Urinary bladder (tissue), 4 donors: ENCODE measurements at places on chromosomes 16 and 17. TPM values are rescaled to one million over a fixed set of nuclear protein-coding genes. Genes with fewer than 3 reads are reported as not detected.

Gene MGAT5B
- 0.38 TPM for polyA plus RNA-seq

Gene TUBB3
- polyA plus RNA-seq = 16.1 TPM

GRCh38 chr17:65364438-65364837 is 197.0 kb downstream of the AXIN2 start:
- DNase-seq = no peak

- no peak for DNase-seq
Observed at GRCh38 chr17:75834928-75835653, 9.1 kb downstream of the UNC13D start.

DNA sequence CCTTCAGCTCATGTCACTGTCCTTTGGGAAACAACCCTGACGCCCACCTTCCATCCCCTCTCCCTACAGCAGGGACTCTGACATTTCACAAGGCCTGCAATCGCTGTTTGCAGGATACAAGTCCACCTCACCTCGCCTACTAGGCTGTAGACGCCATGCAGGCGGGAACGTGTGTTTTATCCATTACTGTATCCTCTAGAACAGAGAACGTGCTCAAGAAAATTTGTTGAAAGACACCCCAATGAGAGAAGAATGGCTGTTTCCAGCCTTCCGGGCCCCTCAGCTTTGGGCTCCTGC is 1.5 kb upstream of the TTYH2 start:
- no peak for DNase-seq

Gene ZMYND15
- polyA plus RNA-seq = 0.60 TPM

GRCh38 chr17:8892338-8892690 is 24.8 kb upstream of the PIK3R6 start:
- DNase-seq = no peak

DNA sequence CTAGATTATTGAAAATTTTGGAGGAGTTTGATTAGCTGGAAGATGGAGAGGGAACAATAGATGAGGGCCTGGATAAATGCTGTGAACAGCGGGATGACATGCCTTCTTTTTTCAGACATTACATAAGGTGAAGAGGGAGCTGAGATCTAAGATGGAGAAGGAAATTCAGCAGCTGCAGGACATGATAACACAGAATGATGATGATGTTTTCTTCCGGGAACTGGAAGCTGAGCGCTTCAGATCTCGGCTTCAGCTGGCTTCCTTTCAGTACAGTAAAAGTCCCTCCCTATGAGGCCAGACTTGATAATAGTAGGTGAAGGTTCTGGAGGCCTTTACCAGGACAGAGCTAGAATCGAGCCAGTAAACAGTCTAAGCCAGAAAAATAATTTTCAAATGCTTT is 30.7 kb downstream of the CEP95 start:
- DNase-seq = no peak

Gene ANKRD40CL
- polyA plus RNA-seq = not detected

- DNase-seq = no peak
Observed at GRCh38 chr17:68497885-68498319, 14.3 kb upstream of the PRKAR1A start.

DNA sequence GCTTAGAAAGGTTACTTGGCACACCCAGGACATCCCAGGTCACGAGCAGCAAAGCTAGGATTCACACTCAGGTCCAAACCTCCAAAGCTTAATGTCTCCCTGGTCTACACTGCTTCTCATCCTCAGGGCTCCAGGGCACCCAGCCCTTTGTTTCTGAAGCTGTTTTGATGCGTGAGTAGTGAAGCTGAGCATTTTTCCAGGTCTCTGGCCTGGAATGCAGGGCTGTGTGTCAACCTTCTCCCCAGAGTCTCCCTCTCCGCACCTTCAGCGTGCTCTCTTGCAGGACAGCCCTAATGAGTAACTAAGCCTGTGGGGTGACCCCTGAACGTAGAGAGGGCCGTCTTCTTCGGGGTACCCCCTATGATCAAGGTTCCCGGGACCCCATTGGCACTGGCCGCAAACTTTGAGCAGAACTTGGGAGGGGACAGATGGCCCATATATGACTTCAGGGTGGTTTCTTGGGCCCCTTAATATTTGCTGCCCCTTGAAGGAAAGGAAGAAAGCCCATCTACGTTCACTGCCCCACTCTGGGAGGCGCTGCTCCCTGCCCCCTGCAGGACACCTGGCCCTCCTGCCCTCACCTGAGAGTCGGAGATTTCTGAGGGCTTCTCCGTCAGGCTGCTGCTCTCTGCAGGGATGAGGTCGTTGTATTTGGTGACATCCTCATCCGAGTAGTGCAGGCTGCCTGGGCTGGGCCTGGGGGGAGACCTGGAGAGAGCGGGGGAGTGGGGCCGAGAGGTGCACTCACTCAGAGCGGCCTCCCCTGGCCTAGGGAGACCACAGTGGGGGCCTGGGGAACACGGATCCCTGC is 36.4 kb upstream of the CDC42EP4 start:
- DNase-seq = no peak

Gene PMM2
- 16.9 TPM for polyA plus RNA-seq

DNA sequence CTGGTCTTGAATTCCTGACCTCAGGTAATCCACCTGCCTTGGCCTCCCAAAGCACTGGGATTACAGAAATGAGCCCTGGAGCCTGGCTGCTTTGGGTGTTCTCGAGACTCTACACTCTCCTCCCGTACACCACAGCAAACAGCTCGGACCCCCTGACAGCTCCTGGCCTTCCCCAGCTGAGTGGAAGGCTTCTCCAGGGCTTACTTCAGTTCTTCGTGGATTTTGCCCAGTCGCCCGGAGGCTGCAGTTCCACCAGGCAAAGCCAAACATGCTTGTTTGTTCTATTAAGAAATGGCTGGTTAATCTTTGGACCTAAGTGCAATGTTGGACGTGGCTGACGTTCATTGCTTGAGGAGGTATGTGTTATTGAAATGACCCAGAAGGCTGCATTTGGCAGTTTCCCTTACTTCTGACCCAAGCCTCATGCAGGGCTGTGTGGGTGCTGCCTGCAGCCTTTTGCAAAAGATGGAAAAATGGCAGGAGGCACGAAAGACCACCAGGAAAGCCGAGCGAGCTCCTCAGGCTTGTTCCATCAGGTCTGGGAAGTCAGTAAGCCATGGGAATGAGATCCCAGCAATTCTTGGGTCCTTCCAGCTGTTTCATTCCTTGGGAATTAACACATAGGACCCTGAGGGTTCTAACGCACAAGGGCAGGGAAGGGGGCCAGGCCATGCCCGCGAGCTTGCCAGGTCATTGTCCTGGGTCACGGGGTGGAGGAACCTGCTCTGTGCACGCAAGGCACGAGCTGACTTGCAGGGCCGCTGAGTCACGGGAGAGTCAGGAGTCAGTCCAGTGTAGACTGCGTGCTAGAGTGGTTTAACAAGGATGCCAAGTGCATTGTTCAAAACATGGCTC is 23.9 kb upstream of the KLHDC4 start:
- DNase-seq = no peak

GRCh38 chr17:78888941-78889518 is 14.0 kb downstream of the CEP295NL start:
- DNase-seq = no peak

Gene CD300LB
- 0.46 TPM for polyA plus RNA-seq

DNA sequence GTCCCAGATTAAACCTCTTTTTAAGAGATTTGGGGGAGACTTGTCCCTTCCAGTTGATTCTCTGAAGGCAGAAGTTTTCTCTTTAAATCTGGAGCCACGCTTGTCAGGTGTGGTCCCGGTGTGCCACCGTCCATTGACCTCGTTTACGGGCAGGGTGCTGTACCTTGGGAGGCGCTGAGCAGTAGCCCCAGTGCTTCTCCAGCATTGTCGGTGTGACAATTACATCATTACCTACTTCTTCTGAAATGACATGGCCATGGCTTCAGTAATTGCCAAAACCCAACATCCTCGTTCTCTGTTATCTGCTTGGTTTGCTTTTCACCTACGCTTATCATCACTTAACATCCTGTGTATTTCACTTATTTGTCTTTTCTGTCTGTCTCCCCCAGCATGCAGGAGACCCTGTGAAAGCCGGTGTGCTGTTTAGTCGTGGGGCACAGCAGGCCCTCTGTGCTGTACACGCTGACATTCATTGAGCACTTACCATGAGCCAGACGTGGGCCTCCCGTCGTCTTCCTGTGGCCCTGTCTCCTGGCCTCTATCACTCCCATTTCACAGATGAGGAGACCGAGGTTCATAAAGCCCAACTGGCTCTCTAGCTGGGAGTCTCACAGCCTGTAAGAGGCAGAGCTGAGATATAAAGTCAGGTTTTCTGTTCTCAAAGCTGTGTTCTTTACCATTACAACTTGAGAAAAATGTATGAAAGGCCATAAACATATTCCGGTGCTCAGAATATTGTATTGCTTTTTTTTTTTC is 143.9 kb downstream of the CMIP start:
- DNase-seq = no peak

- DNase-seq = no peak
Observed at GRCh38 chr16:87924041-87924810, 12.1 kb downstream of the CA5A start.
